ENCODE measurements at places on chromosomes 1 and 21. TPM values are rescaled to one million over a fixed set of nuclear protein-coding genes. Genes with fewer than 3 reads are reported as not detected.

Gene TSSK3
- total RNA-seq: 1.9 TPM

GRCh38 chr1:156211243-156211642 lies 1.6 kb upstream of the PMF1 start:
- DNase-seq: no peak

GRCh38 chr1:46615088-46615487 lies 1.5 kb downstream of the MOB3C start:
- no peak for DNase-seq

Gene CR1
- 0.03 TPM for total RNA-seq

GRCh38 chr1:167438171-167439138 lies 79.9 kb downstream of the CD247 start:
- no peak for DNase-seq

GRCh38 chr21:20617130-20617529 lies 381.1 kb upstream of the NCAM2 start:
- DNase-seq: no peak

DNA sequence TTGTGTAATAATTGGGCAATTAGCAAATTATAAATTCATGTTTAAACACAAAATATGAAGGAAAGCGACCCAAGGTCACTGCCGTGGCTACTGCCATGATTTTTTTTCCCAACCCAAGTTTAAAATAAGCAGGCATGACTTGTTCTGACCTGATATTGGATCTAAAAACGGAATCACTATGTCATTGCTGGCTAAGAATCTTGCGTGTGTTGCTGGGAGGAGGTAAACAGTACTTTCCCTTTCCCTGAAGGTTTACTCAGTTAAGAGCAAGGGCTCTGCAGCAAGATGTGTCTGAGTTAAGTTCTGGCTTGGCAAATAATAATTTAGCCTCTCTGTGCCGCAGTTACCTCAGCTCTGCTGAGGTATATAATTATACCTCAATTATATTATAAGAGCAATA lies 125.7 kb upstream of the L1TD1 start:
- no peak for DNase-seq

DNA sequence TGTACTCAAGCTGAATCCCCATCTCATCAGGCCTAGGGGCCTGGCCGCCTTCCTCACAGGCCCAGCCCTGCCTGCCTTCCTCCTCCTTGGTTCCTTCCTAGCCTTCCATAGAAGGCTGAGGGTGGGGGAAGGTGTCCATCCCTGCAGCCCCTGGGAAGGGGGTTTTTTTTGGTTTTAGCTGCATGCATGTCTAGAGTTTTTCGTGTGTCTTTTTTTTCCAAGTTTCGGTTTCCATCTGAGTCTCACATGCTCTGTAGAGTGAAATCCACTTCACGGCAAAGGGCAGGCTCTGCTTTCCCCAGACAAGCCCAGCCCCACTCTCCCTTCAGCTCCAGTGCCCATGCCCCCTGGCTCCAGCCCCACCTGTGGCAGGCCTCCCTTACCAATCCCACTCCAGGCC lies 32.1 kb downstream of the GRHL3 start:
- no peak for DNase-seq

GRCh38 chr1:246959944-246960693 lies 28.4 kb upstream of the AHCTF1 start:
- DNase-seq: no peak

Gene AMY1B
- not detected for total RNA-seq

DNA sequence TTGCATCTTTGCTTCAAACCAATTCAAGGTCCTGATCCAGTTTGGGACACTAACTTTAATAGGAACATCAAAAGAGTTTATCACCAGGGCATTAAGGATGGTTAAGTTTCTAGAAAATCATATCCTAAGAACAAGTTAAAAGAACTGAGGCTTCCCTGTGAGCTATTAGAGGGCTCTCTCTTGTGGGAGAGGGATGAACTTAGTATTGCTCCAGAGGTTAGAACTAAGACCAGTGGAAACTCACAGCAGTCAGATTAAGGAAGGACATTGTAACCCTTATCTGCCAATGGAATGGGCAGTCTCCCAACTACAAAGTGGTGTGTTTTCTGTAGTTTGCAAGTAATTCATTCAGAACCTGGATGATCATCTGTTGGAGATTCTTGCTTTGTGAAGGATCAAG lies 36.8 kb downstream of the UBE2U start:
- DNase-seq: no peak

GRCh38 chr1:117069220-117069844 lies 9.2 kb downstream of the TTF2 start:
- no peak for DNase-seq

Data from Daoy (cell line).